Islet precursor cell (in vitro differentiated cells): ENCODE measurements at places on chromosomes 7 and 10.

GRCh38 chr10:1372212-1372611 is 316.0 kb downstream of the WDR37 start:
- no peak for DNase-seq

DNA sequence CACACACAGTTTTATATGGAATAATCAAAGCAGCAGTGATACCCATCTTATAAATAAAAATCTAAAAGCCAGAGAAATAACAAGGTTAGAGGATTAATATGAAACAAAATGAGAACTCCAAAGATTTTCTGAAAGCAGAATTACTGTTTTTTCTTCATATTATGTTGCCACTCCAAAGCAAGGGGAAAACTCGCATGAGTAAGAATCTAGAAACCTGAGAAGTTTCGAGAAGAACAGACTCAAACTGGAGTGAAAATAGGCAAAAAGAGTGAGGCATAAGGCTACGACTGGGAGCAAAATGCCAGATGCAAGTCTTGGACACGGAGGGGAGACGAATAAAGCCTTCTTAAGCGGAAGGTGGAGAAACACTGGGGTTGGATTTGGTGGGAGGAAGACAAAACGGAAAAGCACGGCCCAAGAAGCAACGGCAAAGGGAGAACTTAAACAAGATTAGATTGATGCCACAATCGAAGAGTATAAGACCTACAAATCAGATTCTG is 923 bp downstream of the TNPO3 start:
- no peak for DNase-seq

DNA sequence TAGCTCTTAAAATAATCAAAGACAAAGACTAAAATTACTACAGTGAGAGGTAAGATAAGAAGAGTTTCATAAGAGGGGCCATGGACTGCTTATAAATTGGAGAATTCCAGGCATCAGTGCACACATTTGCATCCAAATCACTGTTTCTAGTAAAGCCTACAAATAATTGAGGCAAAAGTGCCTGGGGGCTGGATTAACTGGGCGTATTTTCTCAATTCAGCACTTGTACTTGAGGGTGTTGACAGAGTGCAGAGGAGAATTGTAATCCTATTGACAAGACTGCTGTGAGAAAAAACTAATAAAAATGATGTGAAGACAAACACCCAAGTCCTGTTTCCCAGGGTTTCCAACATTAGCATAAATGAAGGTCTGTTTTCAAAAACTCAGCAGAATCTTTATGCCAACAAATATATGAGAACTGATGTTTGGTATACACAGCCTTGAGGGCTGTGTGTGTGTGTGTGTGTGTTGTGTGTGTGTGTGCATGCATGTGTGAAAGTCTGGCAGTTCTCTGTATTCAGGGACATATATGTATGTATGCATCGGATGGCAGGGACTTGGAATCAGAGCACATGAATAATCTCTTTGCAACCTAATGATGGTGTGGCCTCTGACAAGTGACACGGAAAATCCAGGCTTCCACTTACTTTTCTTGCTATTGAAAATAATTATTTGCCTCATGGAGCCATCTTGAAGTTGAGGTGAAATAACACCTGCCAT is 182.1 kb upstream of the CDC14C start:
- no peak for DNase-seq

DNA sequence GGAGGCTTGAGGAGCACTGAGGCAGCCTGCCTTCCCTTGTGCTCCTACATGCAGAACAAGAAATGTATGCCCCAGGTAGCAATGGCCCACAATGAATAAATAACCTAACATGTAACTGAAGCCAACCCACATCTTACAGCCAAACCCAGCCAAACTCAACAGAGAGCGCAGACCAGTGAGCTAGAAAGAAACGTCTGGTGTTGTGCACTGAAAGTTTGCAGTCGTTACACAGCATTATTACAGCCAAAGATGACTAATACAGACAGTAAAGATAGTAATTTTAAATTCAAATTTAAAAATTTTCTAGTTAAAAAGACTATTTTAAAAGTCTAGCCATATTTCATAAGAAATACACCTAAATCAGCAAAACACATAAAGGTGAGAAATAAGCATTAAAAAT is 11.2 kb downstream of the USP6NL start:
- no peak for DNase-seq

- DNase-seq, result no peak
Observed at GRCh38 chr10:83930-84530, 34.9 kb upstream of the TUBB8 start.

GRCh38 chr7:2729031-2729892 is 41.3 kb downstream of the AMZ1 start:
- no peak for DNase-seq

DNA sequence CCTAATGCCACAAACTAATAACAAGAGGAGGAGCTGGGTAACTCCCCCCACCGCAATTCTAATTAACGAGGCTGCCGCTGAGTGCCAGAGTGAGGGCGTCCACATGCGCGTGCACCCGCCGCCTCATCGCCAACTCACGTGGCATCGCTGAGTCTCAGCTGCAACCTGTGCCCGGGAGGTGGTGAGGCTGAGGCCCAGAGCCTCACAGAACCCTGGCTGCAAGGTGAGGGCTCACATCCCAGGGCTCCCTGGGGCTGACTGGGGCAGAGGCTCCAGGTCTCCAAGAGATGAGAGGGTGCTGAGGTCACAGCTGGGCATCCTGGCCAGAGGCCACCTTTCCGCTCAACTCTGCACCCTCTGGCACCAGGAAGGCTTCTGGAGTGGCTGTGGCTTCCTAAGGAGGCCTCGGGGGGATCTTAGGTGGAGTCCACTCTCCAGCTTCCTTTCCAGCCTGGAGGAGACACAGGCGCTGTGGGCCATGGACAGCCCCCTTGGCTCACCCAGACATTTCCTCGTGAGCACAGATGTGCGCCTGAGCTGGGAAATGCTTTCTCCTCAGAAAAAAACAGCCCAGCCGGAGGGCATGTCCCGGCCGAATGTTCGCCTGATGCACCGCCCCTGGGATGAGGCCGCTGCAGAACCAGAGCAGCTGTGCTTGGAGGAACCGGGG is 242.6 kb downstream of the MAD1L1 start:
- no peak for DNase-seq

DNA sequence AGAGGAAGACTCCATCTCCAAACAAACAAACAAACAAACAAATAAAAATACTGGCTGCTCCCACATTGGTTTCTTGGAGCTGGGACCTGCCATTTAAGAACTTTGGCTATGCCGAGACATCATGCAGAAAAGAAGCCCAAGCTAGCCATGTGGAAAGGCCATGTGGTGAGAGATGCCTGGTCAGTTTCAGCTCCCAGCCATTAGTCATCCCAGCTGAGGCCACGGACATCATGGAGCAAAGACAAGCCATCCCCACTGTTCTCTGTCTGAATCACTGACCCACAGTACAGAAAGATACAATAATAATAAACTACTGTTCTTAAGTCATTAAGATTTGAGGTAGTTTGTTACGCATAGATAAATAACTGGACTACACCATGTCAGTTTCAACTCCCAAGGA is 70.0 kb upstream of the PCBD1 start:
- DNase-seq, result no peak

DNA sequence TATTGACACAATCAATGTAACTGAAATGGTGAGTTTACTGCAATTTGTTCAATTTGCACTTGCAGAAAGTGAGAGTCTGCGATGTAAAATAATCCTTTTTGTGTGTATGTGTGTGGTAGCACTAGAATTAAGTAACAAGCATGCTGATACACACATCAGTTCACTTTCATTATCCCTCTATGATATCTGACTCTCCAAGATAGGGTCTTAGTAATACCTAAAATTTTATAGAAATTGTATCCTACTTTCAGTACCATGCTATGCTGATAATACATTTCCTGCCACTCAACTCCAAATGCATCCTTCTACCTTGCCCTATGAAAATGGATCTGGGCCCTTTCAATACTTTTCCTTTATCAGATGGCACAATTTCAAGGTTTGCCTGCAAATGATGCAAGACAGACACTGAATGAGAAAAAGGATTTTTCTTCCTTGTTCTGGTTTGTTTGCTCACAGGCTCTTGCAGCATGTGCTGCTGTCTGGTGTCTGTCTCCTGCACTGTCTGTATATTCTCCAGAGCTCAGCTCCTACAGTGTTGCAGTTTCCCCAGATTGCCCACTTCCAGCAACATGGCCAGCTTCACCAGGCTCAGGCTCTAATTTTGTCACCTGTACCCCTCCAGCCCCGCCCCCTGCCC is 297.9 kb upstream of the HGF start:
- DNase-seq, result no peak

GRCh38 chr7:137025469-137026175 is 157.2 kb downstream of the CHRM2 start:
- DNase-seq, result no peak

DNA sequence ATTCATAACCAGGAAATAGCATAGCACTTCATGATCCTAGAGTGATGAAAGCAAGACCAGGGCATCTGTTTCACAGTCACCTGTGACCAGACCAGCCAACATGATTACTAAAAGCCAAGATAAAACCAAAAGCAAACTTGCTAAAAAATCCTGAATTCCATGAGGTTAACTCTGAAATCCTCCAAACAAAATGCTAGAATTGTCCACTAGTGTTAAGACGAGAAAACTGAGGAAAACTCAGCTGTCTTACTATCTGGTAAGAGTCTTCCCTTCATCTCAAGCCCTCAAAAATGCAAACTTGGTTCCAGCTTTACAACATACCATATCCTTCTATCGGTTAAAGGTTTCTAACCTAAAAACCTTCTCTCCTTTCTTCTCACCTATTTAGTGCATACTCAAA is 1.3 kb upstream of the NPM3 start:
- DNase-seq, result no peak

- no peak for DNase-seq
Observed at GRCh38 chr7:112554591-112554990, 73.8 kb downstream of the LSMEM1 start.

- DNase-seq, result no peak
Observed at GRCh38 chr7:54556121-54556520, 13.9 kb downstream of the VSTM2A start.

DNA sequence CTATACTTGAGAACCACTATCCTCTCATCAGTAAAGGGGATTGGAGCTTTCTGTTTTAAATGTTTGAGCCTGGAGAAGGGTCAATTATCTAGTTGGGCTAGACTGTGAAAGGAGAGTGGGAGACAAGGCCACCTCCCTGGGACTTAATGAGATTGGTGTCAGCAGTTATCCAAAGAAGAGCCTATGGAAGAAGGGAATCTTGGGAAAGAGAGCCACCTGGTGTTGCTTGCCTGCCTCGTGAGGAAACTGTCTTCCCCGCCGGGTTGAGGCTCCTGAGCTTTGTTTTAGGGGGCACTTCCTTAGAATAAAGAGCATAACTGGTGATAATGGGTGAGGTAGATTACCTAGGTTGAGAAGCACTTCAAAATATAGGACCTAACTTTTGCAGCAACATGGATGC is 32.0 kb upstream of the ABCB4 start:
- no peak for DNase-seq
